Activated CD4-positive, alpha-beta memory T cell treated with anti-CD3 and anti-CD28 coated beads for 36 hours (primary cell): ENCODE measurements at places on chromosomes 6 and 20. TPM values are rescaled to one million over a fixed set of nuclear protein-coding genes. Genes with fewer than 3 reads are reported as not detected.

DNA sequence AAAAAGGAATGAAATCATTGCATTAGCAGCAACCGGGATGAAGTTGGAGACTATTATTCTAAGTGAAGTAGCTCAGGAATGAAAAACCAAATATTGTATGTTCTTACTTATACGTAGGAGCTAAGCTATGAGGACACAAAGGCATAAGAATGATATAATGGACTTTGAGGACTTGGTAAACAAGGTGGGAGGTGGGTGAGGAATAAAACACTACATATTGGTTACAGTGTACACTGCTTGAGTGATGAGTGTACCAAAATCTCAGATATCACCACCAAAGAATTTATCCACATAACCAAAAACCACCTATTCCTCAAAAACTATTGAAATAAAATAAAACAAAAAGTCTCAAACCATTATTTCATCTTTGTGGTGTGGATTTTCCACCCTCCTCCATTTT is 593.5 kb downstream of the TENT5A start:
- no peak for DNase-seq

DNA sequence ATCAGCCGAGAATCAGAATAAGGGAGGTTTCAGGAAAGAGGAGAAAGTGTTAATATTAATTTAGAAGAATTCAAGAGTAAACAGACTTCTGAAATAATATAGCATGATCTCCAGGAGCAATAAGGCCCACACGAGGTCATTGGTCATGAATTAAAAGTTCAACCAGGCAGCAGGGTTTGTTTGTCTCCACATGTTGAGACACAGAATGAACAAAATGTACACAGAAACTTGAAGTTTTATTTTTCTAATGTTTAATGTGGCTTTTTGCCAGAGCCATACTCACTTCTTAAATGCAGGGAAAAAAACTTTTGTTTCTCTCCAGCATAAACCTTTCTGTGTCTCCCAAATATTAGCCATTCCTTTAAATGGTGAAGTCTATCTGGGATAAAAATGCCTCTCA is 504.5 kb downstream of the HDGFL1 start:
- no peak for DNase-seq

GRCh38 chr20:47235111-47235510 is 121.4 kb downstream of the ZMYND8 start:
- DNase-seq = no peak

TMEM63B gene
- 13.0 TPM for total RNA-seq

DNA sequence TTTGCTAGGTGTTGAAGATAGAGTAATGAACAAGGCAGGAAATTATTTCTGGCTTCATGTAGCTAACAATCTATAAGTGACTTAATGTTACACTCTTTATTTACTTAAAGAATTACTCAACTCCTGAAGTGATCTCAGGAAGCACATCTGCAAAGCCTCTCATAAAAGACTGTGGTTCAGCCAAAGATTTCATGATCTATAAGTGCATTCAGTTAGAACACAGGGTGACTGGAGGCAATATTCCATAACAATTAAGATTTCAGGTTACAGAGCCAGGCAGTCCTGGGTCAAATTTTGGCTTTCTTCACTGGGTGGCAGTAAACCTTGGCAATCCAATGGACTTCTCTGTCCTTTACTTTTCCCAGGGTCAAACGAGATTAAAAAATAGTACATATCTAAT is 204.0 kb downstream of the TPBG start:
- no peak for DNase-seq

GRCh38 chr20:59616306-59616705 is 12.0 kb downstream of the PHACTR3 start:
- DNase-seq = no peak

- DNase-seq = no peak
These were observed 6.3 kb downstream of the MAP1LC3A start for GRCh38 chr20:34564833-34565232.

DNA sequence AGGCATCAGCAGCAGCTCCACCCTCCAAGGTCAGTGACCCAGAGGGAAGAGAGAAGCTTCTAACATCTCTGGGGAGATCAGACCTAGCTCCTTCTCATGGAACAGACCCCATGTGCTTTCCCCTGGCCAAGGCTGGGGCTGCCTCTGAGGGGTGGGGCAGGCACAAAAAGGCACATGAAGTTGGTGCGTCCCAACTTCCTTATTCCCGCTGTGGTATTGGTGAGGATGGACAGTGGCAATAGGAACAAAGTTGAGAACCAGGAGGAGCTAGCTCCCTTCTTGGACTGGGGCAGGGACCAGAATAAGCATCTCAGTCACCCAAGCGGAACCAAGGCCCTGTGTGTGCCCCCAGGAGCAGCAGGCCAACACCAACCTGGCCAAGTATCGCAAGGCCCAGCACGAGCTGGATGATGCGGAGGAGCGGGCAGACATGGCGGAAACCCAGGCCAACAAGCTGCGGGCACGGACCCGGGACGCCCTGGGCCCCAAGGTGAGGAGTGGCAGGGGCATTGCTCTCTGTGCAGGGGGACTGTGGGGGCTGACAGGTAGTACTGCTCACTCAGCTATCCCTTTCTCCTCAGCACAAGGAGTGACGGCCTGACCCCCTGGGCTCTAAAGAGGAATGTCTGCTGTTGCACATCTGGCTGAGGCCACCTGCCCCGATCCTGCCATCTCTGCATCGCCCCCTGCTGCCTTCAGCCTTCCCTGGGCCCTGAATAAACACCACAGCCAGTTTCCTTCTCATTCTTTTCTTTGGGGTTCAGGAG is 46.1 kb downstream of the MYH7B start:
- DNase-seq = no peak

- DNase-seq = no peak
These were observed 84.0 kb downstream of the RAMACL start for GRCh38 chr6:166502453-166502852.

DNA sequence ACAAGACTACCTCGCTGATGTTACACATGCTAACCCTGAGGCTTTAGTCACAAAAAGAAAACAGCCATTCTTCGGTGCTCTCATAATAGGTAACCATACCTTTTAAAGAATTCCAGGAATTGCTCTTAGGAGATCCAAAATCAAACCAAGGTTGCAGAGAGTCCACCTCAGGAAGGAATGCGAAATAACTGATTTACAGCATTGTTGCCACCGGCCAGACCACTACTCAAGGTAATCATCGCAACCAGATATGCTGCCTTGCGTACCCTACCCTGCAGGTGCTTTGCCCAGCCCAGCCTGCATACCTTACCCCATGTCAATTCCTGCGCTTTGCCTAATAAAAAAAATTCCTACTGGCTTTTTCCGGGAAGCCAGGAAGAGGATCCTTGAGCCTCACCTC is 27.0 kb downstream of the NUP153 start:
- no peak for DNase-seq
